Right forelimb (tissue), 1 donor: ENCODE measurements at places on chromosomes 2 and 18.

GRCh38 chr2:241193271-241193670 is 4.8 kb downstream of the ANO7 start:
- DNase-seq = no peak

DNA sequence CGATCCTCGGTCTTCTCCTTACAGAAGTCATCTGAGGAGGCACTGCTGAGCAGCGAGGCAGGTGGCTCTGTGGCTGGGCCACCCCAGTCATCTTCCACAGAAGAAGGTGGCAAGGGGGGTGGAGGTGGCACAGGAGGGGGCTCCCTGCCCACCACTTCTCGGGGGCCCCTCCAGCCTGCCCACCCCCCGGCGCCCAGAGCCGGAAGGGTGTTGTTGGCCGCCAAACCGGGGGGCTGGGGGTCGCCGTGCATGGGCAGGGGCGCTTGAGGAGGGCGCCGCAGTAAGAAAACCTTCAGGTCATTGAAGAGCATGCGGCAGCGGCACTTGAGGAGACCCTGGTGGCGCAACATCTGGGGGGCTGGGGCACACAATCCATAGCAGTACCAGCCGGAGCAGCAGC is 2.5 kb downstream of the MARCHF4 start:
- DNase-seq = no peak

GRCh38 chr2:65647249-65647842 is 214.9 kb upstream of the SPRED2 start:
- DNase-seq = no peak

DNA sequence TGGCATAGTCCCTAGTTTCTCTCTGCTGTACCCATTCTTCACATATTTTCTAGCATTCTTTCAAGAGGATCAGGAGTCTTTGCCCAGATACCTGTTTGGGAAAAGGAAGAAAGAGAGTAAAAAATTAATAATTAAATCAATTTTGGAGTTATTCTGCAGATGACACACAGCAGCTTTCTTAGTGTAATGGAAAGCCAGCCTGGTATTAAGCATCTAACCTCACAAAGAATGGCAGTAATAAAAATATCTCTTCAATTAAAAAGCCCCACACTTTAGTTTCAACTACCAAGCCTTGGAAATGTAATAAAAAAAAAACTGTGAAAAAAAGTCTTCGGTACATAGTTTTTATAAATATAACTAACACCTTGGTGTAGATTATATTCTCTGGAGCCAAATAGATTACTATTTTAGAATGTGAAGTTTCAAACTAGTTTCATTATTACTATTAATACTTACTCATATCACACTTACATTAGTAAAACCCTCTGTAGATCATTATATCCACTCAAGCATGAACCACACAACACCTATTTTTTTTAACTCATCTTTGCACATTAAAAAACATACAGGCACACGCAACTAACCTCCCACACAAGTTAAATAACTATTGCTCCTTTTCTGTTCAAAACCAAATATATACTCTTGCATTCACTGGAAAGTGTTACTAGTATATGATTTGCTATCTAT is 90.9 kb downstream of the GPD2 start:
- no peak for DNase-seq

- no peak for DNase-seq
These were observed 14.0 kb downstream of the DNAH7 start for GRCh38 chr2:196054631-196055030.

GRCh38 chr2:175690113-175690837 is 311.8 kb downstream of the LNPK start:
- DNase-seq = no peak
